ENCODE measurements at places on chromosomes 3 and 15.
A peak's percentile ranks its signal among the peaks of the same experiment; 100 is the strongest.

- no peak for DNase-seq
These were observed 16.3 kb downstream of the ISG20 start for GRCh38 chr15:88655103-88655553.

- DNase-seq = peak; percentile 40
These were observed 821 bp upstream of the MAGI1 start for GRCh38 chr3:66039590-66039887.

DNA sequence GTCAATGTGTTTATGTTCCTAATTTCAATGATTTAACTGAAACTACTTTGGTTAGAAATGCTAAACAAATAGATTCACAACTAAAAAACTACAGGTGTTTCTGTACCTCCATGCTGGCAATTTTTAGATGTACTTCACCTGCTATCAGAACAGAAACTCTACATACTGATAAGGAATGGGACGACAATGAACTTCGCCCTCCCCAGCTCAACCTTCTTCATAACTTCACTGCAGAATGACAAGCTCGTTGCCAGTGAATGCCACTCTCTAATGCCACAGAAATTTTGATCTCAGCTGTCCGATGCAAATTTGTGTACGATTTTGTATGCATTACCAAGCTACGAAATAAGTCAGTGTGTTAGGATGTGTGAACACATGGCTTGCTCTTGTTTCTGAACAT lies 133.4 kb downstream of the FOXP1 start:
- DNase-seq = no peak

- DNase-seq = no peak
These were observed 222.3 kb downstream of the MEIS2 start for GRCh38 chr15:36877796-36878683.

- DNase-seq = peak; percentile 40
These were observed 77.8 kb upstream of the HES1 start for GRCh38 chr3:194058189-194058571.

DNA sequence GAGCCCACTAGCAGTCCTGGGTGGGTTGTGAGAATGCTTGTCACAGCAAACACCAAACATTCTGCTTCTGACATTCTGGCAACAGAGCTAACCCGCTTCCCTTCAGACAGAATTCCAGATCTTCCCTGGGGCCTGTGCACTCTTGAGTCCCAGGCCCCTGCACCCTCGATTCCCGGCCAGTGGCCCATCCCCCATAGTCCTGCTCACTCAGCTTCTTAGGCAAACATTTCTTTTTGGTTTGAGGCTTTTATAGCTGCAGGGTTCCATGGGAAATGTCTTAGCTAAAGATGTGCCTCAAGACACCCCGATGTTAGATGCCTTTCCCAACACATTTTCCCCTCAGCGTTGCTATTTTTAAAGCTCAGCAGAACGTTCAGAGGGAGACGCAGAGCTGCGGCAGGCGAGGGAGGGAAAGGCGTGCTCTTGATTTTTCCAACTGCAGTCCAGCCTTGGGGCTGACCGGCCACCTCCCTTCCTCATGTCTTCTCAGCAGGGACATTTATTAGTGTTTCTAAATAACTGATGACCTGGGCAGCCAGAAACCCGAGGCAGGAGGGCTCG lies 35.2 kb downstream of the ABTB1 start:
- no peak for DNase-seq

DNA sequence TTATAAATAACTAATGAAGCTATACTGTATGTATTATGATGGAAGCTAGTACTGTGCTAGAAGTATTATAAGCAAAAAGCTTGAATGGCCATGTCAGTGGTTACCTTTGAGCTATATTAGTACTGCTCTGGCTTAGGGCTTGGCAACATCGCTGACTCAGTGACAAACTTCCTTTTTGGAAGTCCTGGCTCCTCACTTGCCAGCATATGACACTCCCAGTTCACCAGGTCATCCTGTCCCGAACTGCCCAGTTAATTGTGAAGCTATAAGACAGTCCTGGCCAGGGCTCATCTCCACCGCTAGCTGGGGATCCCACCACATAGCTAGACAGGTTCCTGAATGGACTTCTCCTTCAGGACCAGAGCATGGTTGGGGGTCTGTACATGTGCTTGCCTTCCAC lies 31.9 kb downstream of the RAB8B start:
- peak; percentile 54 for DNase-seq

DNA sequence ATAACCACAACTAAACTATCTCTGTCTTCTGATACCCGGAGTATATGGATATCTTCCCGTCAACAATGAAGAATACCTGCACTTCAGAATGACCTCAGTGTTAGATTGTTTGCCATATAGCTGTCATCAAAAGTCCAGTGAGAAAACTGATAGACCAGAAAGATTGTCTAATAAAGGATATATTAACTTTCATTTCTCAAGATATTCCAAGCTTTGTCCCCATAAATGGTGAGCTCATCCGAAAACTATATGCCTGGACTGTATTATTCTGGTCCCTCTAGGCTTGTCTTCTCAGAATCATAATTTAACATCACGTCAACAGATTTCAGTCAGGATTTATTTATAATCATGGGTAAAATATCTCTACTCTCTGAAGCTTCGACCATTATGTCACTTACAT lies 100.5 kb downstream of the ATP8B4 start:
- DNase-seq = no peak

DNA sequence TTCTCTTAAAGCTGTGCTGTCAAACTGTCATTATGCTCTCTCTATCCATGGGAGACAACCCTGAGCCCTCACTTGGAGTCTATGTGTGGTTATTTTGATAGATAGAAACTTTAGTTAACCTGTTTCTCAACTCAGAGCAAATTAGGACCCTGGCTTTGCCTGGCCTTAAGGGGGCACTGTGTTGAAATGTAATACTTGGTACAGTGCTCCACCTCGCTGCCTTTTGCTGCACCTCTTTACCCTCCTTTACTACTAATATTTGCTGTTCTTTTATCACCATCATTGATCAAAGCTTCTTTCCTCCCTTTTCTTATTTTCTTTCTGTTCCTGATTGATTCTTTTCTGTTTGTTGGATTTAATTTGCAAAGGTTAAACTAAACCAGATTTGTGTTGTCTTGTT lies 34.3 kb downstream of the STT3B start:
- DNase-seq = no peak

- DNase-seq = peak; percentile 72
These were observed 27.0 kb downstream of the PSTPIP1 start for GRCh38 chr15:77021803-77022381.

DNA sequence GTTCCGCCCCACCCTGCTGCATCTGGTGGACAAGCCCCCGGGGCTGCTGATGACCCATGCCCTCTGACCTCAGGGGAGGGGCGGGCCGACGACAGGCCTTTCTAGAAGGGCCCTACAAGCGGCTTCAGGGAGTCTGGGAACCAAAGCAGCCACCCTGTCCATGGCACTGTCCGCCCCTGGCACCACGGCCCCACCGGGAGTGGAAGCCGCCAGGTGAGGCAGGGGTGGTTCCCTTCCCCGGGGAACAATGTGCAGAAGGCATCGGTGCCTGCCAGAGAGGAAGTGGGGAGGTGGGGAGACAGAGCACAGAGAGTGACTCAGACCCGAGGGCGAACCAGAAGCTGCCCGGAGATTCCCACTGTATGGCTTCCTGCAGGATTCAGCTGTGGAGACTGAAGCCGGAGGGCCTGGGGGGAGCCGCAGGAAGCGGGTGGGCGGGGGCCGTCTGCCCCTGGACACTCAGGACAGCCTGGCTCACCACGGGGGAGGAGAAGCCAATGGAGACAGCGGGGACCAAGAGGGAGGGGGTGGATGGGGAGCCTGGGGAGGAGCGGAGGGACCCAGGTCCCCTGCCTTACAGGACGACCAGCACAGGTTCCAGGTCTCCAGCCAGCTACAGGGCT lies 134.0 kb downstream of the TPRA1 start:
- DNase-seq = peak; percentile 67

- no peak for DNase-seq
These were observed 1403.1 kb upstream of the ALCAM start for GRCh38 chr3:103963599-103963998.

DNA sequence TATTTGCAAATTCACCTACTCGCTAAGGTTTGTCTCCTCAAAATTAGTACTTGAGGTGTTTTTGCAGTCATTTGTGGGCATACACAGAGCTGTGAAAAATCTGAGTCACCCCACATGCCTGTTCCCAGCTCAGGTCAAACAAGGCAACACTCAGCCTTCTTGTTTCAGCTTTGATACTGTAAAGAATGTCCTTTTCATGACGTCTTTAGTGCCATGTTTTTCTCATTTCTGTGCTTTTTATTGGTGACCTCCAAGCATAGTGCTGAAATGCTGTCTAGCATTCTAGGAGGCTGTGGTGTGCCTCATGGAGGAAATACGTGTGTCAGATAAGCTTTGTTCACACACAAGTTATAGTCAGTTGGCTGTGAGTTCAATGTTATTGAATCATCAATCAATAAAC lies 8.8 kb downstream of the CAPN3 start:
- no peak for DNase-seq

GRCh38 chr3:172402892-172403643 lies 45.2 kb downstream of the GHSR start:
- no peak for DNase-seq

- DNase-seq = peak; percentile 71
These were observed 2.1 kb upstream of the ACKR4 start for GRCh38 chr3:132595014-132595413.

- no peak for DNase-seq
These were observed 26.5 kb downstream of the RTP1 start for GRCh38 chr3:187223799-187224198.

DNA sequence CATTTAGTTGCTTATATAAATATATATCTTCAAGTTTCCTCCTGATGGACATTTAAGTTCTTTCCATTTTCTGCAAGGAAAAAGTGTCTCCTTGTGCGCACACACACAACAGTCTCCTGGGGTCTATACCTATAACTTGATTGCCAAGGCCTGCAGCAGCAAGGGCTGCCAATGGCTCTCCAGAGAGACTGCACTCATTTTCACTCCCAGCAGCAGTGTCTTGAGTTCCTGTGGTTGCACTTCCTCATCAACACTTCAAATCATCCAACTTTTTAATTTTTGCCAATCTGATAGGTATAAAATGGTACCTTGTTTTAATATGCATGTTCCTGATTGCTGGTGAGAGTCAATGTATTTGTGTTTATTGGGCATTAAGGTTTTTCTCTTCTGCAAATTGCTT lies 23.1 kb downstream of the TNFAIP8L3 start:
- DNase-seq = no peak

DNA sequence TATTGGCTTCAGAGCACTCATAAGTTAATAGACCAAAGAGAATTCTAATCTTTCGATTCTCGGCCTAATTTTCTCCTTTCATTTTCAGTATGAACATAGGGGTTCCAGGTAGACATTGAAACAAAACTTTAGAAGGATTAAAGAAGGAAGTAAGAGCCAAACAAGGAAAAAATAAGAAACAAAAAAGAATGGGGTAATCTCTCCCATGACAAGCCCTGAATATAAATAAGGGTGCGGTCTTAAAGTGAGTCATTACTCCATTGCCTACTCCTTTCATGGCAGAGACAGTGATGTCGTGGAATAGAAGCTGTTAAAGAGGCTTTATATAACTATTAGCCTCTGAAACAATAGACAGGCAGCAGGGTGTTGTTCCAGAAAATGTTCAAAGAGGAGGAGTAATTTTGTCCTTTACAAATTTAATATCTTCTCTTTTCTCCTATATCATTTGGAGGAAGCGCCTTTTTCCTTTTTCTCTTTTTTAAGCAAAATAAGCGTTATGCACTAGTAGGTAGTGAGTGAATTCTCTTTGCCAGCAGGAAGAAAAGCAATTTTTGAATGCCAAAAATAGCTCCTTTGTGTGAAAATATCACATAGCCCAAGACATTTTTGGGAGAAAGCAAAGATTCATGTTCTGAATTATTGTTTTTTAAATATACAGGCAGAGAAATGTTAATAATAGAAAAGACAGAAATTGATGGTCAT lies 607.9 kb upstream of the KCNMB2 start:
- peak; percentile 48 for DNase-seq

DNA sequence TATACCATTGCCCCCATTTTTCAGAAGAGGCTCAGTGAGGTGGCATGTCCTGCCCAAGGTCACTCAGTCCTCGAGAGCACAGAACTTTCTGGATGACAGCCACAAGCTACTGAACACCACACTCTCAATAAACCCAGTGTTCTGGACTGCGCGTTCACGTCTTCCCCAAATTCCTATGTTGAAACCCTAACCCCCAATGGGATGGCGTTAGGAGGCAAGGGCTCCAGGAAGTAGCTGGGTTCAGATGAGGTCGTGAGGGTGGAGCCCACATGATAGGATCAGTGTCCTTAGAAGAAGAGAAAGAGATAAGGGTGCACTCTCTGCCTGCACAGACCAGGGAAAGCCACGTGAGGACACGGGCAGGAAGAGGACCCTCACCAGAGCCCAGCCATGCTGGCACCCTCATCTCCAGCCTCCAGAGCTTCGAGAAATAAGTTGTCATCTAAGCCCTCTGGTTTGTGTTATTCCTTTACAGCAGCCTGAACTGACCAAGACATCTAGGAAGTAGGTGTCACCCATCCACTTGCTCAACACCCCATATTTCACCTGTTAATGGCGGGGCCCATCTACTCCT lies 324.0 kb downstream of the UACA start:
- DNase-seq = no peak

- DNase-seq = no peak
These were observed 233.3 kb downstream of the SHOX2 start for GRCh38 chr3:157872902-157873301.

GRCh38 chr3:28624084-28624483 lies 275.5 kb upstream of the AZI2 start:
- no peak for DNase-seq

DNA sequence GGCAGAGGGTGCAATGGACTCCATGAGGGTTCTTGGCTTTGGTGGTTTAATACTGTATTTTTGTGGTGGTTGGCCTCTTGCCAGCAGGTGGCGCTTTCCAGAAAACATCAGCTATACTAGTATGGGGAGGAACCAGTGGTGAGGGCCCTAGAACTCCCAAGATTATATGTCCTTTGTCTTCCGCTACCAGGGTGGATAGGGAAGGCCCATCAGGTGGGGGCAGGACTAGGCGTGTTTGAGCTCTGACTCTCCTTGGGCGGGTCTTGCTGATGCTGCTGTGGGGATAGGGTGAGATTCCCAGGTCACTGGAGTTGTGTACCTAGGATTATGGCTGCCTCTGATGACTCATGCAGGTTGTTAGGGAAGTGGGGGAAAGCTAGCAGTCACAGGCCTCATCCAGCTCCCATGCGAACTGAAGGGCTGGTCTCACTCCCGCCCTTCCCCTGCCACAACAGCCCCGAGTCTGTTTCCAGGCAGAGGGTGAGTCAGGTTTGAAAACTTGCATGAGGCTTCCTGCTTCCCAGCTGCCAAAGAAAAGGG lies 357.7 kb downstream of the OTOL1 start:
- peak; percentile 85 for DNase-seq

DNA sequence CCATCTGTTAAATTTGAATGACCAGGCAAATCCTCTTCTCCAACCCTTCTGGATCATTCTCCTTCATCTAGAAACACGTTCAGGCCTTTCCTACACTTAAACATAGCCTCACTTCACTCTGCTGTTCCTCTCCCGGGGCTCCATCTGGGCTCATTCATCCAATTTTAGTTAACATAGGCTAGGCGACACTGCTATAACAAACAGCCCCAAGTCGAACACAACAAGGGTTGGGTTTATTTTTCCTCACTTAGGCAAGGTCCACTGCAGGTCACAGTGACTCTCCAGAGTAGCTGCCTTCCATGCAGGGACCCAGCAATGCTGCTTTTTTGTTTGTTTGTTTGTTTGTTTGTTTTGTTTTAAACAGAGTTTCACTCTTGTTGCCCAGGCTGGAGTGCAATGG lies 250.8 kb downstream of the XXYLT1 start:
- DNase-seq = no peak

- no peak for DNase-seq
These were observed 37.7 kb downstream of the MESD start for GRCh38 chr15:80951941-80952340.

- no peak for DNase-seq
These were observed 24.7 kb downstream of the GOLGA6L2 start for GRCh38 chr15:23422099-23422945.
